ENCODE measurements at places on chromosomes 6 and 20.

- DNase-seq, result no peak
Measured at GRCh38 chr6:78253618-78254017, 600.8 kb downstream of the MEI4 start.

DNA sequence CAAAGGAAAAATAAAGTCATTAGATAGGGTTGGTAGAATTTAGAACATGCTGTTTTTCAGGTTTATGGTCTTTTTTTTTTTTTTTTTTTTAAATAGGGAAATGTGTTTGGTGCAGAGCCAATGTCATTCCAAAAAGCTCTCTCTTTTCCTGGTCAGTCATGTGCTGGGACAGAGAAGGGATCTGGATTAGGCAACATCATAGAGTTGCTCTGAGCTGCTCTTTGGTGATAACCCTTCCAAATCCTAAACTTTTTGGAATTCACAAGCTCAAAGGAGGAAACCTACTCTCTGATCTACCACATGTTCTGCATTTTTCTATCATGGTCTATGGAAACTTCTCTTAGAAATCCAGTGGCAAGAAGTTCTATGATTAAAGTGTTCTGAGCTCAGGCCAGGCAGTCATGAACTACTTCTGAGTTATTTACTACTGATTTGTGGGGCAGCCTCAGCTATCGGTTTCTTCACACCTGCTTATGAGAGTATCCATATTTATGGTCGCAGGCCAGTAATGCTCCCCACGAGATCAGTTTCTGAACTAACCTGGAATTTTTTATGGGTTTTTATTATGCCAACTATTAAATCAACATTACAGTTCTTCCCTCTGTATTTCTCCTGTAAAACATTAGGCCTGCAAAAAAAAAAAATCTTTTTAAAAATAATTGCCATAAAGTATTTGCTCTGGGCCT lies 4.8 kb downstream of the EDN1 start:
- DNase-seq, result no peak

GRCh38 chr6:38216451-38216850 lies 396.9 kb downstream of the ZFAND3 start:
- DNase-seq, result no peak

- no peak for DNase-seq
Measured at GRCh38 chr20:40930561-40930960, 98.1 kb upstream of the TOP1 start.

- DNase-seq, result no peak
Measured at GRCh38 chr20:60507087-60507694, 549.0 kb downstream of the CDH26 start.

GRCh38 chr6:169984181-169985120 lies 233.0 kb downstream of the ERMARD start:
- no peak for DNase-seq

DNA sequence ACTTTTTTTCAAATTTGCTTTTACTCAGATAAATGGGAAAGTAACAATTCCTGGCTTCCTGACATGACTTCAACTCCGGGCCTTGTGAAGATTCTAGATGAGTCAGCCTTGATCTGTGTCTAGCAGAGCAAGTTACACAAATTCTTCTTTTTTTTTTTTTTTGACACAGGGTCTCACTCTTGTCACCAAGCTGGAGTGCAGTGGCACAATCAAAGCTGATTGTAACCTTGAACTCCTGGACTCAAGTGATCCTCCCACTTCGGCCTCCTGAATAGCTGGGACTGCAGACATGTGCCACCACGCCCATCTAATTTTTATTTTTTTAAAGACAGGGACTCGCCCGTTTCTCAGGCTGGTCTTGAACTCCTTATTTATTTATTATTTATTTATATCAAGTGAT lies 7.3 kb upstream of the ARHGAP18 start:
- no peak for DNase-seq

GRCh38 chr6:40962241-40962640 lies 76.8 kb downstream of the UNC5CL start:
- no peak for DNase-seq

GRCh38 chr6:15773806-15774410 lies 111.1 kb upstream of the DTNBP1 start:
- DNase-seq, result no peak

GRCh38 chr20:62898093-62898964 lies 28.0 kb downstream of the DIDO1 start:
- DNase-seq, result no peak

GRCh38 chr20:50214226-50215024 lies 23.8 kb downstream of the CEBPB start:
- no peak for DNase-seq

DNA sequence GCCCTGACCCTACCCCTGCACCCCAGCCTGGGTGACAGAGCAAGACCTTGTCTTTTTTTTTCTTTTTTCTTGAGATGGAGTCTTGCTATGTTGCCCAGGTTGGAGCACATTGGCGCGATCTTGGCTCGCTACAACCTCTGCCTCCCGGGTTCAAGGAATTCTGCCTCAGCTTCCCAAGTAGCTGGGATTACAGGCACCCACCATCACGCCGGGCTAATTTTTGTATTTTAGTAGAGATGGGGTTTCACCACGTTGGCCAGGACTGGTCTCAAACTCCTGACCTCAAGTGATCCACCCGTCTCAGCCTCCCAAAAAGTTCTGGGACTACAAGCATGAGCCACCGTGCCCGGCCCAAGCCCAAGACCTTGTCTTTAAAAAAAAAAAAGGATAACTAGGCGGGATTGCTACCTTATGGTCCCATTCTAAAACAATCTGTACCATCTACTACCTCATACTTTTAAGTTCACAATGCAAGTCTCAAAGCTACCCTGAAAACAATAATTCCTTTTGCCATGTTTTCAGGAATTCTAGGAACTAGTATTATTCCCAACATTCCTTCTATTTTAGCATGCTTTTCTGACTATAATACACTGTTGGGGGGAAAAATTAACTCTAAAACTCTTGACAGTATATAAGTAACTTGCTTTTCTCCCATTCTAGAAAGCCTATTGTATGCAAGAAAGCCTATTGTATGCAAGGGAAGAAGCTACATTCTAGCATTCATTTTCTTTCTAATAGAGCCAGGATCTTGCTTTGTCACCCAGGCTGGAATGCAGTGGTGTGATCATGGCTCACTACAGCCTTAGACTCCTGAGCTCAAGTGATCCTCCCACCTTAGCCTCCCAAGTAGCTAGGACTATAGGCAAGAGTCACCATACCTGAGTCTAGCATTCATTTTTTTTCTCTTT lies 6.6 kb downstream of the TUBB start:
- no peak for DNase-seq

DNA sequence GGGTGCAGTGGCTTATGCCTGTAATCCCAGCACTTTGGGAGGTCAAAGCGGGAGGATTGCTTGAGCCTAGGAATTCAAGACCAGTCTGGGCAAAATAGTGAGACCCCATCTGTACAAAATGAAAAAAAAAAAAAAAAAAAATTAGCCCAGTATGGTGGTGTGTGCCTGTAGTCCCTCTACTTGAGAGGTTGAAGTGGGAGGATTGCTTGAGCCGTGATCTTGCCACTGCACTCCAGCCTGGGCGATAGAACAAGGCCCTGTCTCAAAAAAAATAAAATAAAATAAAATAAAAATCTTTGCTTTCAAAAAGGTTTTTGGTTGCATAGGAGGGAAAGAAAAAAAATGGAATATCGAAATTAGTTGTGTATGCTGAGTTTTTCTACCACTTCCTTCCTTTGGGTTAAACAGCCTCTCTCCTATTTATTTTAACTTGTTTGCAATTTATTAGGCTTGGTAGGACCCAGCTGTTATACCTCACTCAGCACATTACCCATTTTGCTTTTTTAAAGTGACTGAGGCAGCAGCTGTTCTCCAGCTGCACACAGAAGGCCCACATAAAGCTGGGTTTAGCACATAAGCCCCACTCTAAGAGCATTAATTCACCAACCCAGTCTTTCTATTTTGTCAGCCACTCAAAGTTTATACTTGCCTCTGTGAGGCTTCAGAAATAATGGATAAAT lies 152.3 kb downstream of the ZFAND3 start:
- no peak for DNase-seq

DNA sequence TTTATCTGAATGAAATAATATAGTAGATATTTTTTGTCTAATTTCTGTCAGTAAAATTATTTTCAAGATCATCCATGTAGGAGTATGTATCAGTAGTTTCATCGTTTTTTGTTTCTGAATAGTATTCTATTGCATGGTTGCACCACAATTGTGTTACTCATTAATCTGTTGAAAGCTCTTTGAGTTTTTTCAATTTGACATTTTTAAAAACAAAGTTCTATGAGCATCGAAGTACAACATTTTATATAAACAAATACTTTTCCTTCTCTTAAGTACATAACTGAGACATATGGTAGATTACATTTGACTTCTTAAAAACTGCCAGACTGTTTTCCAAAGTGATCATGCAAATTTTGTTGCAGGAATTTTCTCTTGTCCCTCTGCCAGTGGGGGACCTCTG lies 1113.1 kb upstream of the CITED2 start:
- DNase-seq, result no peak

DNA sequence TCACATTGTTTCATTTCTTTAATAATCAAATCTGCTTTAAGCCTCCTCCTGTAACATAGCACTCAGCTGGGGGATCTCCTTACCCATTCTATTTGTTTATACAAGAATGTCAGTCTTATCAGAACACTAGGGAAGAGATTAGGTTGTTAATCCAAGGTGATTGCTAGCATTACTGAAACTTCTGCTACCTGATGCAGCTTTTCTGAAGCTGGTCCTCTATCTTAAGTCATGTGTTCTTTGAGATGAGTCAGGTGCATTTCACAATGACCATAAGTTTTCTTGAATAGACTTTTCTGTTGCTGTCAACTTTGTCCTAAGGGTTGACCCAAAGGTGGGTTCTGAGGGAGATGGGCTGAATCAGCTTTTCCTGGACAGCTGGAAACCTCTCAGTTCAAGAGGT lies 60.7 kb upstream of the SYNCRIP start:
- DNase-seq, result no peak

DNA sequence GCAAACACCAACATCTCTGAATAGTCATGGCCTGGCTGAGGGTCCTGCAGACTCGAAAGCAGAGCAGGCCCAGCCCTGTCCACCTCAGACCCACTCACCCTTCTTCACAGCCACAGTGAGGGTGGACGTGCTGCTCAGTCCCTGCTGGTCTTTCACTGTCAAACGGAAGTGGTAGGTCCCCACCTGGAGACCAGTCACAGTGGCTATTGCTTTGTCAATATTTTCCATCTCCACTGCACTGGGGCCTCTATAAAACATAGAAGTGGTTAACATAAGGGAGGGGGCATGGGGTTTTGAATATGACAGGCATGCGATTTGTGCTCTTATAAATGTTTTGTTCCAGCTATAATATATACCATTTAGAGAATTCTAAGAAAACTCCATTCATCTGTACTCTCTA lies 73.9 kb downstream of the ALDH5A1 start:
- no peak for DNase-seq

DNA sequence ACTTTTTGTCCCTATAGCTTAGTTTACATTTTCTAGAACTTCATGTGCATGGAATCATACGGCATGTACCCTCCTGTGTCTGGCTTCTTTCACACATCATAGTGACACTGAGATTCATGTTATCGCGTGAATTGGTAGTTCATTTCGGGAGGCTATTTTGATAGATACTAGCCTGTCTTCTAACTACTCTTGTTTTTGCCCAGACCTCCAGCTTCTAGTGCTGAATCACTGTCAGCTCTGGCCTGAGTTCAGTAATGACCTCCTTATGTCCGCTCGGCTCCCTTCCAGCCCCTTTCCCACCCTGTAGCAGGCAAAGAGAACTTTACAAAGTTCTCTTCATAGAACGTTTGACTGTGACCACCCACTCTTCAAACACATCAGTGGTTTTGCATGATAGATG lies 14.1 kb downstream of the MYBL2 start:
- no peak for DNase-seq

GRCh38 chr20:540391-541201 lies 3.0 kb downstream of the CSNK2A1 start:
- DNase-seq, result no peak

DNA sequence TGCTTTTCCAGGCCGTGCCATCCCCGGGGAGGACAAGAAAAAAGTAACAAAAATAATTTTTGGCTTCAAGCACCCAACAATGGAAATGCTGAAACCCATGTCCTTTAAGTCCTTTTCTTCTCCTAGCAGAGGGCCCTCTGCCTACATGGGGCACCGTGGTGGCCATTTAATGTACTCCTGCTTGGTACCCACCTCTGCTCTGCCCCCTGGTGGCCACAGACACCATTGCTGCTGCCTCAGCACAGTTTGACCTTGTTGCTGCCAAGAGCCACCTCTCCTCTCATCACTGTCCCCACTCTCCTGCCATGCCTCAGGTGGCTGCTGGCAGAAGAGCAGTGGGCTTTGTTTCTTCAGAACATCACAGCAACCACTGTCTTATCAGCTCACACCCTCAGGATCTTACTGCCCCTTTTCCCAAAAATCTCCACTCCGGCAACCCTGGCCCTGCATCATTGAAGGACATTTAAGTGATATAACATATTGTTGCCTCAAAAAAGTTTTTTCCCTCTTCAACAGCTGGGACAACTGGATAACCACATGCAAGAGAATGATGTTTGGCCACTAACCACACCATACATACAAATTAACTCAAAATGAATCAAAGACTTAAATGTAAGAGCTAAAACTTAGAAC lies 12.9 kb upstream of the ARMC2 start:
- DNase-seq, result no peak

GRCh38 chr6:165218829-165219228 lies 90.6 kb downstream of the C6orf118 start:
- no peak for DNase-seq

DNA sequence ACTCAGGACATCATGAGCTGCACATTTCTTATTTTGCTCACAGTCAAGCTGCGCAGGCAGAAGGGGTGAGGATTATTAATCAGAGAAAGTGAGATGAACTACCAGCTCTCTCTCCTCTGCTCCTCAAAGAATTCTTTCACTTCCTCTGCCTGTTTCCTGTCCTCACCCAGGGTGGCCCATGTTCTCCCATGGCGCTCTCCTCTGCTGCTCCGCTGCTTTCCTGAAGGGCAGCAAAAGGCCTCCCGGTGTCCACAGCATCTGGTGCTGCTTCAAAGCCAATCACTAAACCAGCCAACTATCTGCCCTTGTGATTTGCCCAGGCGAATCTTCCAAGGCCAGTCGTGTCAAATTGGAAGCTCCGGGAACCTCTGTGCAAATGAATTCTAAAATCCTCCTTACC lies 324.2 kb downstream of the TPBG start:
- no peak for DNase-seq

DNA sequence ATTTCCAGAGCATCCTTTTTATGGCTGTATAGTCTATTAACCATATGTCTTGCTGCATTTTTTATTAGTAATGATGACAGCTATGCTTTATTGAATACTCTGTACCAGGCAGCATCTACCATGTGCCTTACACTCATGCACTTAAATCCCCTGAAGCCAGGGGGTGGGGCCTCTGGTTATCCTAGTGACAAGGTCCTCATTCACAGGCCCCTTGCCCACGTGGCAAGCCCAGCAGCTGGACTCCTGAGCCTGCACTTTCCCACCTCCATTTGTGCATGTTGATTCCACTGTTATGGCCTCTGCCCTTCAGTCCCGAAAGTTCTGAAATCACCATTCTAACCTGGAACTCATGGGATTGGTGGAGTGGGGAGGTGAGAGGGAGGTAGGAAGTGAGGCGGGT lies 22.3 kb downstream of the ACTR5 start:
- no peak for DNase-seq

GRCh38 chr20:63955281-63955826 lies 862 bp downstream of the UCKL1 start:
- no peak for DNase-seq

GRCh38 chr6:4018924-4019236 lies 60.1 kb downstream of the FAM217A start:
- no peak for DNase-seq

GRCh38 chr6:515267-515666 lies 123.7 kb downstream of the IRF4 start:
- DNase-seq, result no peak

GRCh38 chr6:7719364-7719850 lies 6.5 kb upstream of the BMP6 start:
- no peak for DNase-seq

Measured in NCI-H1436 treated with DMSO at 0.1 percent for 48 hours (cell line).